ENCODE measurements at places on chromosomes 1 and 21.

DNA sequence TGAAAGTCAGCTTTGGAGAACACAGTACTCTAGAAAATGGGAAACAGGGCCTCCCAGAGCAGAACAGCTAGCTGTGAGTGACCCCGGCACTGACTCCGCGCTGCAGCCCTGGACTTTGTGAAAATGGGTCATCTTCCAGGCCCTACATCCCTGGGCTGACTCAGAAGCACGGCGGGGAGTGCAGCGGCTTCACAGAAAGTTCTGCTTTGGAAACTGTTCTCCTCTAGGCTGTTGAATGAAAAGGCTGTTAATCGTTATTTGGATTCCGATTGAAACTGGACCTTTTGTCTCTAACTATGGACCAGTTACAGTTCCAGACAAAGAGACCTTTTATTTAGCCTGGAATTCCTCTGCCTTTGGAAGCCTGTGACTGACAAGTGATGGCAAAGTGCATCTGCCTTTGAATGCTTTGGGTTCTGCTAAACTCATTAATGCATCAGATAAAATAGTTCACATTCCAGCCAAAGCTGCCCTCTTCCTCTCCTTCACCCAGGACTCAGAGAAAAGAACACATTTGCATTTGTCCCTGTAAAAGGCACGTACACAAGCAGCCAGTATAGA is 144.9 kb upstream of the HOOK1 start:
- peak; percentile 90 for DNase-seq

DNA sequence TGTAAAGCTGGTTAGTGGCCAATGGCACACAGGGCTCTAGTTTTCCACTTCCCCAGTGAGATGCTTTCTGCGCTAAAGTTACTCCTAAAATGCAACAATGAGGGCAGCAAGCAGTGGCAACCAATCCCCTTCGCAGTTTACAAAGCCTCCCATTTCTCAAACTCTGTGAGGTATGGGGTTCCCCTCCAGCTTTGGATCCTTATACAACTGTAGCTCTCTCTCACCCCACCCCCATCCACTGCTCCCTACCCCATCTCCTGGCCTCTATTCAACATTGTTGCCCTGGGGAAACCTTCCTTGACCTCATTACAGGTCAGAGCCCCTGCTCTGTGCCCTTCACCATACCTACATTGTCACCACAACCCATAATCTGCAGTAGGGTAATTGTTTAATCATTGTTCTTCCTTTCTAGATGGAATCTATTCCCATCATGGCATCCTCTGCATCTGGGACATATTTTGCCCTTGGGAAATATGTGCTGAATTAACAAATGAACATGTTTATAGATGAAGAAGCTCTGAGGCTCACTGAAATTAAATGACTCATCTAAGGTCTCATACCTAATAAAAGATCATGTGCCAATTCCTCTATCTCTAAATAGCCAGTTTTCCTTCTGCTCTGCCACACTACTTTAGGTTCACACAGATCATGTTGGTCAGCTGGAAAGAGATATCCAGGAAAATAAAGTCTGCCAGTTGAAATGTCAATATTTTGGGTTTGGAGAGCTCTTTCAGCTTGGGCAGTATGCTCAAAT is 12.6 kb downstream of the KIAA0040 start:
- DNase-seq, result no peak

DNA sequence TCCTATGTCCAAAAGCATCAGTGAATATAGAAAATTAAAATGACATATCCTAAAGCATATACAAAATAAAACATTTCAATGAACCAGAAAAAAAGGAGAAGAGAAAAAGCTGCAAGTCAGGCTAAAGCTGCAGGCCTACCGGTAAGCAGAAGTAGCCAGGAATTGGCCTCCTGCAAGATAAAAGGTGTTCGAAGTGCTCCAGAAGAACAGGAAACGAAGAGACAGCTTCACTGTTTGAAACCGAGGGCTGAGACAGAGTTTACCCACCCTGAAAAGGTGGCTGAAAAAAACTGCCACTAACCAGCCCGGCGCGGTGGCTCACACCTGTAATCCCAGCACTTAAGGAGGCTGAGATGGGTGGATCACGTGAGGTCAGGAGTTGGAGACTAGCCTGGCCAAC is 37.4 kb downstream of the NSL1 start:
- DNase-seq, result no peak

- peak; percentile 33 for DNase-seq
Observed at GRCh38 chr1:67850151-67850551, 16.9 kb upstream of the GNG12 start.

- no peak for DNase-seq
Observed at GRCh38 chr1:69256036-69256435, 311.7 kb upstream of the LRRC7 start.

DNA sequence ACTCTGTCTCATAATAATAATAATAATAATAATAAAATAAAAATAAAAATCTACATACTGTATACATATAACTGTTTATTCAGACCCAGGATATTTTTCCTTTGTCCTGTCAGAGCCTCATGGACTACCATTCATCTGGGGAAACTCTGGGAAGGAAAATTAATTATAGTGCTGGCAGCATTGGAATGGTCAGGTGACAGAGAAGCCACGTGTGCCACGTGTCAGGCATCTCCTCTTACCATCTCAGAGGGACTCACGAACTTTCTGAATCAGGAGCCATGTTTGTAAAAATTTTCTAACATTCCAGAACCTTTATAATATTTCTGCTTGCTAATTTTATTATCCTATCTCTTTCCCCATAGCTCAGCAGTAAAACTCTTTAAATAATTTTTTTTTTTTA is 97.8 kb upstream of the HNRNPU start:
- no peak for DNase-seq

- DNase-seq, result no peak
Observed at GRCh38 chr1:175174309-175175102, 18.1 kb downstream of the KIAA0040 start.

DNA sequence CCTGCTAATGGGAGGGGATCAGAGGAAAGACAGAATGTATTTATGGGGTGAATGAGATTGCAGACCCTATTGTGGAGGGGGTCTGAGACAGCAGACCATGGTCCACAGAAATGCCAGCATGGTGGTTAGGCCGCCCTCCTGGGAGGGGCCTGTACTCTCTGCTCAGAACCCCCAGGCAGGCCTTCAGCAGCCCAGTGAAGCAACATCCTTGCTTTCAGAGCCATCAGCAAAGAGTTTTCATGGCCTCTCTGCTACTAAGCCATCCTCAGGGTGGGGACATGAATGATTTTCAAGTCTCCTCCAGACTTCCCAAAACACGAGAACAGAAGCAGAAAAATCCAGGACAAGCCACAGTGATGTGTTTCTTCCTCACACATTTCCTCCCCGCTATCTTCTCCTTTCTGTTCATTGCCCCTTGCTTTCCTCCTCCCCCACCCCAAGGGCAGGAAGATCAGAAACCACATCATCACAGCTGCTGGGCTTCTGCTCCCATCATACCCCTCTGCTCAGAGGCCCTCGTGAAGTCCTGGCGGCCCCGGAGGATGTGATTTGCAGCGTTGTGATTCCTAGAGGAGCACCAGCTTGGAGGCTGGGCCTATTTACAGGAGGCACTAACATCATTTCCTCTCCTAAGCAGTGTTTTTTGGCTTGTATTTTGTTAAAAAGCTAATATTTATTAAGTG is 48.0 kb downstream of the ABCA4 start:
- no peak for DNase-seq

DNA sequence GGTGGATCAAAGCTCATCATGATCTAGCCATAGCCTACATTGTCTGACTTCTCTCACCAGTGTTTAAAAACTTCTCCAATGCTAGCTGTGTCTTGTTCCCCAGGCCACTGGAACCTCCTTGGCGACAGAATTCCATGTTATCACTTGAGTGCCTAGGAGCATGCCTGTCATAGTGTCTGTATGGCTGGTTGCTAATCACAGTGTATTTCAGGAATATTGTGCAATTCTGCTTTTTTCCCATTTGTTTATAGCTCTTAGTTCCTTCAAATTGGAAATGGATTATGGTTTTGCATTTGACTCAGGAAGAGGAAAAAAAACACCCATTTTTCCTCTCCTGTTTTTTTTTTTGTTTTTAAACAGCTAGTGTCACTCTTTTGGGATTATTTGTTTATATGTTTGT is 25.5 kb downstream of the ROR1 start:
- DNase-seq, result peak; percentile 63

GRCh38 chr1:109161858-109162606 is 48.1 kb downstream of the ELAPOR1 start:
- peak; percentile 85 for DNase-seq

DNA sequence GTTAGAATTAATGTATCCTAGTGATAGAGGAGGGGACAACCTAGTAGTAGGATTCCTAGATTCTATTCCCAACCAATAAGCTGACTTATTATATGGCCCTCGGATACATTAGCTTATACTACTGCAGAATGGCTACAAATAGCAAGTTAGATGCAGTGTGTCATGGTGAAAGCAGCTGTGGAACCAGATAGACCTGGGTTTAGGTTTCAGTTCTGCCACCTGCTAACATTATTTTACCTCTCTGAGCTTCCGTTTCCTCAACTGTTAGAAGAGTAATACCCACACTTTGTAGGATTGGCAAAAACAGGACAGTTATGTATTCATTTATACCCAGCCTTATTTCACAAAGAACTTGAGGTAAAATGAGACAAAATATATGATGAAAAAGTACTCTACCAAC is 21.6 kb upstream of the MAGOH start:
- DNase-seq, result no peak

GRCh38 chr1:35603468-35603867 is 30.4 kb downstream of the TFAP2E start:
- DNase-seq, result no peak

DNA sequence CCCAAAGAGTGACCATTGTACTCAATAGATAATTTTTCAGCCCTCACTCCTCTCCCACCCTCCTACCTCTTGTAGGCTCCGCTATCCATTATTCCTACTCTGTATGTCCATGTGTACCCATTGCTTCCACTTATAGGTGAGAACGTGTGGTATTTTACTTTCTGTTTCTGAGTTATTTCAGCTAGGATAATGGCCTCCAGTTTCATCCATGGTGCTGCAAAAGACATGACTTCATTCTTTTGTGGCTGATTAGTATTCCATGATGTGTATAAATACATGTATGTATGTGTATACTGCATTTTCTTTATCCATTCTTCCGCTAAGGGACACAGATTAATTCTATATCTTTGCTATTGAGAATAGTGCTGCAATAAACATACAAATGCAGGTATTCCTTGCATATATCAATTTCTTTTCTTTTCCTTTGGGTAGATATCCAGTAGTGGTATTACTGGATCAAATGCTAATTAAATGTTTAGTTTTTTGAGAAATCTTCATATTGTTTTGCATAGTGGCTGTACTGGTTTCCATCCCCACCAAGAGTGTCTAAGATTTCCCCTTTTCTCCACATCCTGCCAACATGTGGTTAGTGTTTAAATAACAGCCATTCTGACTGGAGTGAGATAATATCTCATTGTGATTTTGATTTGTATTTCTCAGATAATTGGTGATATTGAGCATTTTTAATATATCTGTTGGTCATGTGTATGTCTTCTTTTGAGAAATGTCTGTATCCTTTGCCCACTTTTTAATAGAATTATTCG is 4.9 kb downstream of the LY9 start:
- no peak for DNase-seq

Measured in foreskin fibroblast (primary cell).